ENCODE measurements at places on chromosomes 6 and 20.

DNA sequence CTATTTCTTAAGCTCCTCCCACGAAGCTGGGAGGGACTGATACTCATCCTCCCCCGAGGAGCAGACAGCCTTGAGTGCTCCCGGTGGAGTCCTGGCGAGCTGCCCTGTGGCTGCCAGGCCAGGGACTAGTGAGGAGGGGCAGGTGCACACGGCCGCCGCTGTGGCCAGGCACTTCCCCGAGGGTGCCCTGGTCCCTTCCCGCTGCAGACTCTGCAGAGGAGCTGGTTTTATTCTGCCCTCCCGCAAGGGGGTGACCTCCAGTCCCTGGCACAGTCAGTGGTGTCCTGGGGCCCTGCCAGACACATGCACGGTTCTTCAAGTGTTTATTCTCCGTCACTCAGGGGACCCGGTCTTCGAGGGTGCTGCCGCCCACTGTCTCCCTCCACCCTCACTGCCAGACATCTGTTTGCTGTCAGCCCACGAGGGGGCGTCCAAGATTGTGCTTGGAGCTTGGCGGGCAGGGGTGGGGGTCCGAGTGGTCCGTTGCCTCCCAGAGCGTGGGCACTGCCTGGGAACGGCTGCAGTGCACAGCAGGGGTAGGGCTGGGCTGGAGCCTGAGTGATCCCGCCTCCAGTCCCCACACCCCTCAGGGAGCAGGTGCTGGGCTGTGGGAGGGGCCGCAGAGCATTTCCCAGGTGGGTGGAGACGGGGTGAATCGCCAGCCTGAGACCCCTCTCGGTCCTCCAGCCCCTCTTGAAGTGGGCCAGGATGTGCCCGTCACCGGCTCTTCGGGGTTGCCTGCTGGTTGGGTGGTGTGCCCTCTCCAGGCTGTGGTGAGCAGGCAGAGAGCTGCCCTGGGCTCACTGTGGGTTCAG lies 3.1 kb upstream of the CABLES2 start:
- no peak for DNase-seq

DNA sequence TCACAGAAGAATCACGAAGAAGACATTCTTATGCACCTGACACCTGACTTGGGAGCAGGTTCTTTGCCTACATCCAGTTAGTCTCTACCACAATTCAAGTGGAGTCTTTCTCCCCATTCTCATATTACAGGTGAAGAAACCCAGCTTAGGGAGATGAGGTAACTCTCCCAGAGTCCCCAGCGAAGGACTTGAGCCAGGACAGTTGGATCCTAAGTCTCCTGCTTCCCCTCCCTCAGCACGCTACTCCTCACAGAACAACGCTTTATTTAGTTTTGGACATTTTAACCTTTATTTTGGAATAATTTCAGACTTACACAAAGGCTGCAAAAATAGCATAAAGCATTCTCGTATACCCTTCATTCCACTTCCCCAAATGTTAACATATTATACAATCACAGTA lies 824 bp upstream of the CSTL1 start:
- DNase-seq = no peak

DNA sequence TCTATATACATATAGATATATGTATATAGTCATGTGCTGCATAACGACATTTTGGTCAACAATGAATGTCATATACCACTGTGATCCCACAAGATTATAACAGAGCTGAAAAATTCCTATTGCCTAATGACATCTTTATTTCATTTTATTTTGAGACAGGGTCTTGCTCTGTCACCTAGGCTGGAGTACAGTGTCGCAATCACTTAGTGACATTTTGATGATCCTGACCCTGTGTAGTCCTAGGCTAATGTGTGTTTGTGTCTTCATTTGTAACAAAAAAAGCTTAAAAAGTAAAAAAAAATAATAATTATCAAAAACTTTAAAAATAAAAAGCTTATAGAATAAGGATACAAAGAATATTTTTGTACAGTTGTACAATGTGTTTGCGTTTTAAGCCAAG lies 4.0 kb upstream of the FAM8A1 start:
- DNase-seq = no peak

- no peak for DNase-seq
Measured at GRCh38 chr6:118383924-118384323, 164.2 kb upstream of the PLN start.

Data from SJSA1 (cell line).